ENCODE measurements at places on chromosomes 12 and 14.

DNA sequence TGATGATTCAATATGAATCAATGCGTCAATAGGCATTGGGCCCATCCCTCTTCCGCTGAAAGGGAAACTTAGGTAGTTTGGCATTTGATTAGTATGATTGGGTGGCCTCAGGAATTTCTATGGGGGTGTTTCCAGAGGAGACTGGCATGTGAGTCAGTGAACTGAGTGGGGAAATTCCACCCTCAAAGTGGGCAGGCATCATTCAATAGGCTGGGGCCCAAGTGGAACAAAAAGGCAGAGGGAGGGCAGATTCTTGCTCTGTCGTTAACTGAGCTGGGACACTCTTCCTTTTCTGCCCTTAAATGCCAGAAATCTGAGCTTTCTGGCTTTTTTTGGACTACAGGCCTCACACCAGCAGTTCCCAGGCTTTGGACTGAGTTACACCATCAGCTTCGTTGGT is 373.5 kb downstream of the RPS29 start:
- DNase-seq = no peak

DNA sequence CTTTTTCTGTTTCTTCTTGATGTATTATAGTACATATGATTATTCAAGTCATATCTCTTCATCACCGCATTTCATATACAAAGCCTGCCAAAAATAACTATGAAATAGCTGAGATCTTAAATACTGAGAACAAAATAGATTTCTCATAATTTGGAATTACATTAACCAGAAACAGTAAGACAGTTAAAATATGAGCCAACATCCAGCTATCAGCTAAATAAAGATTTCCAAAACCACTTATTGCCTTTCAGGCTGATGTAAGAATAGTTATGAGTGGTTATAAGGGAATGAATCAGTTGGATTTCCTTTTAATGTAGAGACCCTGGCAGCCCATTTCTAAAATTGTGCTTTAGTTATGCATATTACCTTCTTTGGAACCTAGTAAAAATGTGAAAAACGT is 47.4 kb downstream of the TMEM117 start:
- no peak for DNase-seq

DNA sequence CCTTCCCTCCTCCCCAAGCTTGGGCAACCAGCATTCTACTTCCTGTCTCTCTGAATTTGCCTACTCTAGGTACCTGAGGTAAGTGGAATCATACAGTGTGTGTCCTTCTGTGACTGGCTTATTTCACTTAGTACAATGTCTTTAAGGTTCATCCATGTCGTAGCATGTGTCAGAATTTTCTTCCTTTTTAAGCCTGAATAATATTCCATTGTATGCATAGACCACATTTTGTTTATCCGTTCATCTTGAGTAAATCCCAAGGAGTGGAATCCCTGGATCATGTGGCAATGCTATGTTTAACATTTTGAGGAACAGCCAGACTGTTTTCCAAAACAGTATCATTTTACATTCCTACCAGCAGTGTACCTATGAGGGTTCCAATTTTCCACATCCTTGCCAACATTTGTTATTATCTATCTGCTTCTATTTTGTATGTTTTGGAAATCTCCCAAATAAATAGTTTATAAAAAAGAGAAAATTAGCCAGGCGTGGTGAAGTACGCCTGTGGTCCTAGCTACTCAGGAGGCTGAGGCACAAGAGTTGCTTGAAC is 12.4 kb downstream of the HSP90AA1 start:
- no peak for DNase-seq

- no peak for DNase-seq
Measured at GRCh38 chr12:102249079-102249841, 51.6 kb upstream of the PMCH start.

GRCh38 chr14:94113490-94113889 is 3.0 kb downstream of the IFI27 start:
- no peak for DNase-seq

DNA sequence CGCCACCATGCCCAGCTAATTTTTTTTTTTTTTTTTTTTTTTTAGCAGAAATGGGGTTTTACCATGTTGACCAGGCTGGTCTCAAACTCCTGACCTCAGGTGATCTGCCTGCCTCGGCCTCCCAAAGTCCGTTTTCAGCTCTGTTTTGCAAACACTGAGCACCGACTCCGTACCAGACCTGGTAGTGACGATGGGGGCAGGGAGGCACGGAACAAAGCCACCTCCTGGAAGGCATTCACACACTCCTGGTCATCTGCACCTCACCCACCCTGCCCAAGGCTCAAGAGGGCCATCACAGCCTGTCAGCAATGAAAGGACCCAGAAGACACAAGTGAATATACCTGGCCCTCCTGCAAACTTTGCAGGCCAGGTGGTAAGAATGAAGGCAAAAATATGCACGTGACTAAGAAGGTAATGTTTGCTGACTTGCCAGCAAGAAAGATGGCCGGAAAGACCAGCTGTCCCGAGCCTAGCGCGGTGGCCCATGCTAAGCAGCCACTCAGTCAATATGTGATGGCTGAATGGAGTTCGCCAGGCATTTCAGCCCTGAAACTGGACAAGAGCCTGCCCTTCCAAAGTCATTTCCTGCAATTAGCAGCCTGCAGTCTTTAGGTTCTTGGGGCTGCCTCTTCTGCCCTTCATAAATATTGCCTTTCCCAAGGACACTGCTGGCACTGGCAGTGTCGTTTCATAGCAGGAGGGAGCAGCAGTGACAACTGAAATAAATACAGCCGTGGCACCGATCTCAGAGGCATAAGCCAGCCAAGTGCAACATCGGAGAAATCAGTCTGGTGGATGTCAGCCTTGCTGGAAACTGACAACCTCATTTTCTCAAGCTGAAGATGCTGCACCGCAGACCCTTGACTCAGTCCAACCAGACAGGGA is 17.6 kb downstream of the MMAB start:
- DNase-seq = no peak

DNA sequence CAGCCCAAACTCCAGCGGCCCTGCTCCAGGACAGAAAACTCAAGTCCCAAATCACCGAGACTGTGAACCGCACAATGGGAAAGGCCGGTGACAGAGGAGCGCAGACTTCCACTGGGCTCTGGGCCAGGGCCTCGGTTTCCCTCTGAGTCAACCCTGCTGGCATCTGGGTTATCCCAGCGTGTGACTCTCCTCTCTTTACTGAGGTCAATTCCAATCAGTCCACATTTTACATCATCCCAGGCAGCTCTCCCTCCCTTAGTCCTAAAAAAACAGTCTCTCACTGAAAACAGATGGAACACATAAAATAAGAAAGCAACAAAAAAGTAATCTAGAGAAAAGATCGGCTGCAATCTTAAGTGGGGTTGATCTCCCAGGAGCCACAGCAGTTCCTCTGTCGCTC is 36.9 kb downstream of the ITPK1 start:
- DNase-seq = no peak

DNA sequence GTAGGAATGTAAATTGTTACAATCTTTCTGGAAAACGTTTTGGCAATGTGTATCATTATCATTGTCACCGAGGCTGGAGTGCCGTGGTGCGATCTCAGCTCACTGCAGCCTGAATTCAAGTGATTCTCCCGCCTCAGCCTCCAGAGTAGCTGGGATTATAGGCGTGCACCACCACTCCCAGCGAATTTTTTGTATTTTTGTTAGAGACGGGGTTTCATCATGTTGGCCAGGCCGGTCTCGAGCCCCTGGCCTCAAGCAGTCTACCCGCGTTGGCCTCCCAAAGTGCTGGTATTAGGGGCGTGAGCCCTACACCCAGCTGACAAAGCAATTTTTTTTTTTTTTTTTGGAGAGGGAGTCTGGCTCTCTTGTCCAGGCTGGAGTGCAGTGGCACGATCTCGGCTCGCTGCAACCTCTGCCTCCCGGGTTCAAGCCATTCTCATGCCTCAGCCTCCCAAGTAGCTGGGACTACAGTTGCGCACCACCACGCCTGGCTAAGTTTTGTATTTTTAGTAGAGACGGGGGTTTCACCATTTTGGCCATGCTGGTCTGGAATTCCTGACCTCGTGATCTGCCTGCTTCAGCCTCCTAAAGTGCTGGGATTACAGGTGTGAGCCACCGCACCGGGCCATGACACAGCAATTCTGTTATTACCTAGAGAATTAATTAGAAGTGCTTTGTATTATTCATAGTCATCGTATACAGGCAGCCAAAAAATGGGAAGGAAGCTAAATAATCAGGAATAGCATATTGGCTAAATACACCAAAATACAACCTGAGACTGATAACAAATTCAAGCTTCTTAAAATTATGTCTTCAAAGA is 1.2 kb downstream of the ACTR6 start:
- DNase-seq = no peak

DNA sequence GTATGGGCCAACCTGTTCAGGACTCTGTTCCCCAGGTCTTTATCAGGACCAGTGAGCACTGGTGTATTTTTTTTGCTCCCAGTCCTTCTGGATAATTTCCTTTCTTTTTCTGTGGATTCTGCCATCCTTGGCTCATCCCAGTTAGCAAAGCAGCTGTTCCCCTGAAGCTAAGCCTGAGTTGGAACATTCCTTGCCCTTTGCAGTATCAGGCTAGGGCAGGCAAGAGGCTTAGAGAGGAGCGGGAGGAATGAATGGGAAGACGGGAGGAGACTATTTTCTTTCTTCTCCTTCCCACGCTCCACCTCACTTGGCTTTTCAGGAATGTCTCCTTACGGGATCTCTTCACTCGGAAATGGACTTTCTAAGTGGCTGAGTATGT is 29.2 kb downstream of the ERG28 start:
- no peak for DNase-seq

Data from stimulated activated naive CD8-positive, alpha-beta T cell treated with anti-CD3 and anti-CD28 coated beads, Interleukin-15, Interleukin-2, amounts not matched to agents 100 U/mL and 50 U/mL, for 24 hours (primary cell).